ENCODE measurements at places on chromosomes 3 and 15.

- DNase-seq, result no peak
These were observed 68.1 kb upstream of the TLE3 start for GRCh38 chr15:70165716-70166284.

DNA sequence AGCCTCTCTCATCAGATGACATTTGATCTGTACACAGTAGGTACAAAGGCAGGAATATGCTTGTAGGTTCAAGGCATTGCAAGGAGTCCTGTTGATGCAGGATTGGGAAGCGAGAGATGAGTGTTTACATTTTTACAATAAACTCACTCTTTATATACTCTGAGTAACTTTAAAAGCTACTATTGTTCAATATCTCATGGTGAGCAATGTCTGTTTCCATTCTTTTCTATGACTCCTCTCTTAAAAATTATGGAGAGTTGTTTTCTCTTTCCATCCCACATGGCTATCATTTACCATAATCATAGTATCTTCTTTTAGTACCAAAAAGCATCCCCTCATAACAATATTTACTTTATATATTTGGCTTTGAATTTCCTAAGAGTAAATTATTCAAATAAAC, 314.0 kb upstream of the CDIN1 start:
- no peak for DNase-seq

- DNase-seq, result no peak
These were observed 81.7 kb upstream of the NPHP3 start for GRCh38 chr3:132803889-132804288.

DNA sequence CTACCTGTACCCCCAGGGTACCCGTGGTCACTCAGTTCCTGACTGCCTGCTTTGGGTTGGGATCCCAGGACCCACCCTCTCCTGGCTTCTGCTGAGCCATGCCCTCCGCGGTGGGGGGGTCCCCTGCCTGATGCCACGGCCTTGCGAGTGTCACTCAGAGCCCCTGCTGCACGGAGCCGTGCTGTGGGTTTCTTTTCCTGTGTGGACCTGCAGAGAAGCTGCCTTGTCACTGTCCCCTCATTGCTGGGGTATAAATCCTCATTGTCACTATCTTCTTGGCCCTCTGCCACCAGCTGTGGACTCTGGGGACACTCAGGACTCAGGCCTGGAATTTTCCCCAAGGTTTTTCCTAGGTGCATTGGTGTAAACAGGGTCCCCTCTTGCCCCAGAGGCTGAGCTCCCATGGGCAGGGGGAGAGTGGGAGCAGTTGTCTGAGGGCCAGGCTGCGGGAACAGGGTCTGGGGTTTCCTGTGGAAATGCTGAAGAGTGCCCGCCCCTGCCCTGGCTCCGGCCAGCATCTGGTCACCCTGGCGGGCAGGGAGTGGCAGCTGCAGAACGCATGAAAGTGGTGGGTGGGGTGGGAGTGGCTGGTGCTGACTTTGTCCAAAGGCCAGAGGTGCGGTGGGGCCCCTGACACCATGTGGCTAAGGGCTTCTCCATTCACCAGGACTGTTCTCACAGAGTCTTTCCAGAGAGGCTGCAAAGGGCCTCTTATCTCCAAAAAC, 191.7 kb downstream of the GOLGA6L6 start:
- no peak for DNase-seq

- DNase-seq, result no peak
These were observed 116.9 kb upstream of the EIF1B start for GRCh38 chr3:40192628-40193027.

- DNase-seq, result no peak
These were observed 15.1 kb downstream of the PDZRN3 start for GRCh38 chr3:73609655-73610054.

DNA sequence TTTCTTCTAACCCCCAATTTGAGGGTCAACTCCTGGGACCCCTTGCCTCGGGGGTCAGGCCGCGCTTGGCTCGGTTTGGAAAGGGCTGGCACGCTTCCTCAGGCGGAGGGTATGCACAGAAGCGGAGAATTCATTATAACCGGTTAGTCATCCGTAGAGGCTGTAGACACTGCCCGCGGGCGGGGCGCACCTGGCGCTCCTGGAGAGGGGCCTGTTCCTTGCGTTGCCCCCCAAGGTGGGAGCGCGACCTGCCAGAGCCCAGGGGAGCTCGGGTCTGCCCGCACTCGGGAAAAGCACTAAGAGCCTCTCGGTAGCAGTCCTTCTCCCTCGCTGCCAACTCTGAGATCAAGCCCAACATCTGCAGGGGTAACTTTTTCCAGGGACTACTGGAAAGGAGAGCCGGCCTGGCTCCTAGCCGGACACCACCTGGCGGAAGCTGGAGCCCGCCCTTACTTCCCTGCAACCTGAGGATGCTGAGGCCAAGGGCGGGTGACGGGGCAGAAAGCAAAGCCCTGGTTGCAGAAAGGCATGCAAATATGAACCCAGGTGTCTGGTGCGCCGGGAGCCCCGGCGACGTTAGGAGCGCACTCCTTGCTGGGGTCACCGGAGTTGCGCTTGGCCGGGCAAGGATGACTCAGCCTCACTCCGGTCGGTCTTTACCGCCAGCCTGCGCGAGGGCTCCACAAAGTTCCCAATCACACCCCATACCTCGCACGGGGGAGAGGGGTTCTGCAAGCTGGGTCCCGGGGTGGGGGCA, 1.5 kb upstream of the CACNA2D3 start:
- DNase-seq, result no peak

DNA sequence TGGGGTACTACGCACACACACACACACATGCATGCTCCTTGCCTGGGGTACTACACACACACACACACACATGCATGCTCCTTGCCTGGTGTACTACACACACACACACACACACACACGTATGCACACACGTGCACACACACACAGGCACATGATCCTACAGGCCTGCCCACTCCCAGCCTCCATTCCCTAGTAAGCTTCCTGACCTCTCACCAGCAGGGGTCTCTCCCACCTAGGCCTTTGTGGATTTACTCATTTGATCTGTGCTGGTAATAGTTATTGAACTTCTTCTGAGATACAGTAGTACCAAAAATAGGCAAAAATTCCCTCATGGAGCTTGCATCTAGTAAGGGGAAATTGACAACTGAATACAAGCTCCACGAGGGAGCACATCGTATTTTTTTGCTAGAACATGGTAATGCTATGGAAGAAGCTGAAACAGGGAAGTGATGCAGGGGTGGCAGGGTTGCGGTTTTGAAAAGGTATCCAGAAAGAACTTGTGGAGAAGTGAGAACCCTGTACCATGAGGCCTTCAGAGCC, 19.1 kb downstream of the TTC21A start:
- peak; percentile 64 for DNase-seq

DNA sequence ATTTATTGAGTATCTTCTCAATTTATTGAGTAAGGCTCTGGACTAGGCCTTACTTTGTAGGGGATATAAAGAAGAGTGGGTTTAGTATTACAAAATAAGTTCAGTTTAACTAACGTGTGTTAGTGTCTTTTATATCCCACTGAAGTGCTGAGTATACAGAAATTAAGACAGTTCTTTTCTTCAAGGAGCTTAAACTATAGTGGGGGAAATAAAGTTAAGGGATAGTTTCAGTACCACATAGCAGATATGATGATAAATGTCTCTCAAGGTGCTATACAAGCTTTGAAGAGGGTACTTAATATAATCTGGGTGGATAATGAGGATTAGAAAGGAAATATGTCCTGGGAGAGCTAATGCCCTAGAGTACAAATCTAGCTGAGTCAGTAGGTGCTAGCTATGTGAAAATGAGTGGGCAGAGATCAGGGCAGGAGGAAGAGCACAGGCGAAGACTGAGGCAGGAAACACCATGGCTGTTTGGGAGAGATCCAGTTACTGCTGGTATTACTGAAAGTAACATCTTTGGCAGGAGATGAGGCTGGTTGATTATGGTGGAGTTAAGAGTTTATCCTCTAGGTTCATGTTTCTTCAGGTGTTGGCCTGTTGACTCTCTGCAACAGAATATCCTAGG, 46.0 kb downstream of the TEX9 start:
- DNase-seq, result no peak

GRCh38 chr15:43029476-43029875, 76.4 kb downstream of the UBR1 start:
- no peak for DNase-seq

DNA sequence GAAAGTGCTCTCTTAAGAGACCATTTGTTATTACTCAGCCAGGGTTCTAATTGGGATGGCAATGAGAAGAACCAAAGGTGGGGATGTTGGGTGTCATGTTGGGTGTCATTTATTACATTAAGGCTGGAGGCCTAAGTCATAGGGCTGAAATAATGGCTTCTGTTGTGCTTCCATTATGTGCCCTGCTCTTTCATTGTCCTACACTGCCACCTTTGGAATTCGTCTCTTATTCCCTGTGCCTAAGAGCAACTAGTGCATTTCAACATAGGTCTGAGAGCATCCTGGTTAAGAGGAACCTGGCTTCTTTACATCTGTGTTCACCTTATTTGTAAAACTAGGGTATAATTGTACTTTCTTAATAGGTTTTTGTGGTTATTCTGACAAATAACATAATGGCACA, 32.2 kb downstream of the RIOX2 start:
- DNase-seq, result no peak

DNA sequence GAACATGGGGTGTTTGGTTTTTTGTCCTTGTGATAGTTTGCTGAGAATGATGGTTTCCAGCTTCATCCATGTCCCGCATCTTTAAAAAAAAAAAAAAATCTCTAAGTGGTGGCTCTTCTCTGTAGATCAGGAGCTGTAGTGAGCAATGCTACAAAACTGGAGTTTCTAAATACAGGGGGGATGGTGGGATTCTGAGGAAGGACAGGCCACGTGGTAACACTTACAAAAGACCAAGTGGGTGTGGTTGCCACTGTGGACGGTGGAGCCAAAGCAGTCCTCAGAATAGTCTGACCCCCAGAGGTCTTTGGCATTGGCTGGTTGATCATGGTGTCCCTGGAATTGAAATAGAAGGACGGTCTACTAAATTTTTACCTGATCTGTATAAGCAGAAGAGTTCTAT, 7.7 kb downstream of the CCRL2 start:
- no peak for DNase-seq

DNA sequence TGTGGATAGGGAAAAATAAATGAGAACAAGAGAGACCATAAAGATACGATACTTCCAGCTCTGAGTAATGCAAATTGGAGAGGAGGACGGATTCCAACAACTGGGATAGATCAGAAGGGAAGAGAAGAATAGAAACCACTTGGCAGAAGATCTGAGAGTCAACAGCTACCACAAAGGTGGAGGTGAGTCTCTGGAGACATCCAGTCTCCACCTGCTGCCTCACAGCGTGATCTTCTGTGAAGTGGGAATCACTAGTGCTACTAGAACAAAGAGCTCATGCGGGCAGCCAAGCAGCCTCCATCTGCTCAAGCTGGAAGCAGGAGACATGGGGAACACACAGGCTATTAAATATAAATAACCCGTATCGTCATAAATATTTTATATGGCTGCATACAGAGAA, 558.5 kb upstream of the CFAP20DC start:
- no peak for DNase-seq

DNA sequence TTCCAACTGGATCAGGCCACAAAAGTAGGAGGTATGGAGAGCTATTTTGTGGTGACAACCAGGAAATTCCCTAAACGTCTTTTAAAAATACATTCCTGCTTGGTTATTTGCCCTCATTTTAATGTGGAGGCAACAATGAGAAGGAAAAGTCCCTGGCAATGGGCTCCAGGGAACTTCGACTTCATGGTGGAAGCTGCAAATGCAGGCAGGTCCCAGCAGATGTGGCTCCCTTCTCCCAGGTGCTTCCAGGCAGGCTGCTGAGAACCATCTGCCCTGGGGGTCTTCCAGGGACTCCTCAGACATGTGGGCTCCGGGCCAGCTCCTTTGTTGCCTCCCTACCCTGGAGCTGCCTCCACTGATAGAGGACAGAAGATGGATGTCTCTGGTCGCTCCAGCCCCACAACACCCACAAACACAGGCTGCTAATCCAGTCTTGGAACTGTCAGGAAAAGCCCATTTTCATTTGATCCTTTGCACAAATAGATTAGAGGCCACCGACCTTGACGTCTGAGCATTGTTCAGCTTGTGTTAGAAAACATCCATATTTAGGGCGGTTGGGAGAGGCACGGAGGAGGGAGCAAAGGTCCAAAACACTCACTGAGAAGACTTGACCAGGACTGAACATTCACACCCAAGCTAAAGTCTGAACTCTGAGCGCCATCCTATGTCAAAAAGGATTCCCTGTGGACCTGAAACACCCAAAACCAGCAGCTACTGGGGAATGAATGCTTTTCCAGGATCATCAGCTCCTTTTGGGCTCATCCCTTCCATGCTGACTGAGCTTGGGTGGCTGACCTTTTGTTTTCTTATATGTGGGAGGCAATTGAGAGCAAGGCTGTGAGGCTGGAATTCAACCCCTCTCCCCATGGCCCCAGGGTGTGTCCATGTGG, 30.2 kb upstream of the SLCO2A1 start:
- DNase-seq, result no peak

DNA sequence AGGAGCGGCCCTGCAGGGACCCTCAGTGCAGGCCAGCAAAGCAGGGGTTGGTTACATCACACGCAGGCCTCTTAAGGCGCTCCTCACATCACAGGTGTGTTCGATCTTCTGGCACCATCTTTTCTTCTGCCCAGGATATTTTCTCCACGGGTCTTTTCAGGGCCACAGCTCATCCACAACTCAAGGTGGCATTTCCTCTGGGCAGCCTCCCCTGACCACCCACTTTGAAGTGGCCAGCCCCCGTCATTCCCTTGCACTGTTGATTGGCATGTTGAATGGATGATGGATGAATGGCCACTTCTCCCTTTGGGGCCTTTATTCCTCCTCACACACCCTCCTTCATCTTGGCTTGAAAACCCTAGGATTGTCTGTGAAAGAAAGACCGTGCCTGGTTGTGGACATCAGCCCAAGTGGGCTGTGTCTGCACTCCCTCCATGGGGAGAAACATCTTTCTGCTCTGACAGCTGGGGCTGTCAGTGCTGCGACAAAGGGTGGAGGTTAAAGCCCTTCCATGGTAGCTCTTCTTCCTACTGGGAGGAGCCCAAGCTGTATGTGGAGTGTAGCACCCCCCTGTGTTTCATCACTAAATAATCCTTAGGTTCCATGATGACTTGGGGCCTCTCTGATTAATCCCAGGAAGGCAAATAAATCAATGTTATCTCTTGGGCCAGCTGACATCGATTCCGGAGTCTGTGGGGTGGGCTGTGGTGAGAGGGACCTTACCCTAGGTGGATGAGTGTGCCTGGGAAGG, 102.5 kb downstream of the EPHB1 start:
- DNase-seq, result no peak

- DNase-seq, result no peak
These were observed 192.4 kb downstream of the ABHD5 start for GRCh38 chr3:43882976-43883680.

- DNase-seq, result no peak
These were observed 309.4 kb downstream of the PLCL2 start for GRCh38 chr3:17194116-17194515.

GRCh38 chr3:57281715-57282114, 10.8 kb downstream of the ASB14 start:
- DNase-seq, result no peak

Measured in activated CD8-positive, alpha-beta T cell treated with anti-CD3 and anti-CD28 coated beads for 36 hours (primary cell).